Breast epithelium (tissue), 4 donors: ENCODE measurements at places on chromosomes 1 and 21. TPM values are rescaled to one million over a fixed set of nuclear protein-coding genes. Genes with fewer than 3 reads are reported as not detected.

GCSAML gene
- total RNA-seq: 0.15 TPM

SFN gene
- 18.4 TPM for total RNA-seq

CD1C gene
- 0.66 TPM for total RNA-seq

BRDT gene
- 0.29 TPM for total RNA-seq

CLDN17 gene
- not detected for total RNA-seq

TNFRSF9 gene
- total RNA-seq: not detected

UQCRHL gene
- total RNA-seq: 1.2 TPM

ANGPTL3 gene
- not detected for total RNA-seq

CD247 gene
- total RNA-seq: 0.80 TPM

ITLN1 gene
- total RNA-seq: 0.96 TPM

CDC7 gene
- total RNA-seq: 0.48 TPM

- H3K4me1 ChIP-seq: no peaks in the 10 kb centered on the region
- peak overlapping the region; percentile 82 for H3K27ac ChIP-seq
- H3K4me3 ChIP-seq: no peak overlapping the region
- H3K36me3 ChIP-seq: no peaks in the 10 kb centered on the region
Observed at GRCh38 chr1:40390857-40391256, 17.3 kb downstream of the SMAP2 start.

GRCh38 chr1:236394879-236395229 lies 768 bp downstream of the EDARADD start:
- no peaks in the 10 kb centered on the region for H3K36me3 ChIP-seq
- H3K4me1 ChIP-seq: no peaks in the 10 kb centered on the region
- DNase-seq: no peak
- H3K27ac ChIP-seq: peak overlapping the region; percentile 88

DNA sequence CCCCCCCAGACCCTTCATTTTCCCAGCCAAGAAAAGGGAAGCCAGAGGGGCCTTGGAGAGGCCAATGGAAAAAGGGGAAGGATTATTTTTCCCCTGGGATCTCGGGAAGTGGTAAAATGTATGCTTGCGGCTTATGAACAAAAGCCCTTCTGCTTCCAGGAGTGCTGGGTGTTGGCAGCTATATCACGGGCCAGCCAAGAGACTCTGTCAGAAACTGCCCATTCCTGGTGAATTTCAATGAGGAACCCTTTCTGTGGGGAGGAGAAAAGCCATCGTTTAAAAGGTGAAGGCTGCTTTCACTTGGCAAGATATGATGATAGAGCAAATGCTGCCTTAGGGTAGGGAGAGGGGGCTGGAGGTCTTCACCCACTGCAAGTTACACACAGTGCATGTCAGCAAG lies 69.7 kb upstream of the ZC3H12A start:
- H3K36me3 ChIP-seq: no peaks in the 10 kb centered on the region
- no peak overlapping the region for H3K4me3 ChIP-seq
- peaks cover under 1% of the 10 kb centered on the region for H3K27me3 ChIP-seq
- DNase-seq: no peak
- H3K27ac ChIP-seq: no peak overlapping the region

DNA sequence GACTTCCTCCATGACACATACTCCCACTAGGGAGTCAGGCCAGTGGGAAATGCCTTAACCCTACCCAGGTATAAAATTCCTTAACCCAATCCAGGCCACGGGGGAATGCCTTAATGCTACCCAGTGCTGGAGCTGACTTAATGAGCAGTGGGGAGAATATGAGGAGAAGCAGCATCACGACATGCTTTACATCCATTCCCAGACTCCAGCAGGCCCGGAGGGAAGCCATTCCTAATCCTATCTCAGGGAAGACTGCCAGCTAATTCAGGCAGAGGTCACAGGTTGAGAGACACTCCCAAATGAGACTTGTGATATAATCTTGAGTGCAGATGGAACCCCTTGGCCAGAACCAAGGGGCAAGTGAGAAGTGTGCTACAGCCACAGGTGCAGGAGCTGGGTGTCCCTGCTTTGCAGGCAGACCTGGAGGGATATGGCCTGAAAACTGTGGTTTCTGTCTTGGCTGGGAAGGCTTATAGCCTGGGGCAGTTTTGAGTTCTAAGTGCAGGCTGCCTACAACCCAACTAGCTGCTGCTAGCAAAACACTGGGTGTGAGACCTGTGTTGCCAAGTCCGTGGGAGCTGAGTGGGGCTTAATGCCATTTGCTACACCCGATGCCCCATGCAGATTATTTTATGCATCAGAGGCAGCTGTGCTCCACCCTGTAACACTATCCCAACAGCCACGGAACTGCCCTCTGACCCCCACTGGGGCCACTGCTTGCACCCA lies 45.1 kb upstream of the GUCA2A start:
- no peak for DNase-seq
- H3K4me1 ChIP-seq: no peaks in the 10 kb centered on the region
- H3K27me3 ChIP-seq: no peaks in the 10 kb centered on the region
- no peaks in the 10 kb centered on the region for H3K36me3 ChIP-seq
- no peak overlapping the region for H3K4me3 ChIP-seq

DNA sequence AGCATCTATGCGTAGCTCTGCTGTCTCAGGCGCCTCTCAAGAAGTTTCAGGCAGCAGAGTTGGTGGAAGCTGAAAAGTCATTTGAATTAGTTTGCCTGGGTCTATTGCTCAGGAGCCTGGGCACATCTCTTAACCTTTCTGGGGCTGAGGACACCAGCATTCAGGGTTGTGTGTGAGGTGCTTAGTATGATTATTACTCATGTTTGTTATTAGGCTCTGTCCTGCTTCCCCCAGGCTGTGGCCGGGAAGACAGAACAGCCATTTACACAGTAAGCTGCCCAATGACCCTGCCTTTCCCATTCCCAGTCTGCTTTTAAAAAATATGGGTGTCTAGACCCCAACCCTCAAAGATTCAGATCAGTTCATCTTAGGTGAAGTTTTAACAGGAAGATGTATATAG lies 53.9 kb upstream of the CACNA1E start:
- DNase-seq: no peak
- H3K27me3 ChIP-seq: no peaks in the 10 kb centered on the region
- H3K36me3 ChIP-seq: no peaks in the 10 kb centered on the region
- H3K4me3 ChIP-seq: no peak overlapping the region
- H3K27ac ChIP-seq: no peak overlapping the region

DNA sequence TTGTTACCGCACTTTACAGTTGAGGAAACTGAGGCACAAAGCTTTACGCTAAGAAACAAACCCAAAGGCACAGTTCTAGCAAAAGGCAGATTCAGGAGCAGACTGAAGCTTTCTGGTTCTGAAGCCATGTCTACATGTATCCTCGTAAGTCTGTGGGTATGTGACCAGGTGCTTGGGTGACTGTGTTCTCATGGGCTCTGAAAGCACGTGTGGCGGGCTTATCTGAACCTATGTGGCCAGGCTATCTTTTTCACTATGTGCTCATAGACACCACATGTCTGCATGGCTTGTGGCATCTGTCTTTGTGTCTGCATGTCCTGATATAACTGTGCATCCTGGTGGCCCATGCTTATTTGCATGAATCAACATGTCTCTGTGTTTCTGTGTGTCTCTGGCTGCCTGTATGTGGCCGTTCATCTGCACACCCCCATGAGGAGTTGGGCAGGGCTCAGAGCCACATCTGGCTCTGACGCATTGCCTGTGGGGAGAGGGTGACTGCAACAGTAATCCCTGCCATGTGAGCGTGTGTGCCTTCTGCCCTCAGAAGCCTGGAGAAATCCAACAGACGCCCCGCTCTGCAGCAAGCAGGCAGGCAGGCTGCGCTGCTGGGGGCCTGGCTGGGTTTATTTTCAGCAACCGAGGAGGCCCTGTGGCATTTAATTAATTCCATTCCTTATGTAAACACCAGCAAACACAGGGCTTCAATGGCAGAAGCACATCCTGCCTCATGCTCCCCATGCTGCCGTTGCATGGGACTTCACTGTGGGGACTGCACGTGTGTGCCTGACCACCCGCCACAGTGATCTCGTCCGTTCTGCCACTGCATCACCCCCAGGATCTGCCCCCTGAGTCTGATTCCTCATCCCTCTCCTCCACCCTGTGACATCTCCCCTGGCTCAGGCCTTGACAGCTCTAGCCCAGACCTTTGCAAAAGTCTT lies 115.4 kb downstream of the TRABD2B start:
- no peaks in the 10 kb centered on the region for H3K36me3 ChIP-seq
- no peaks in the 10 kb centered on the region for H3K27me3 ChIP-seq
- H3K4me1 ChIP-seq: no peaks in the 10 kb centered on the region
- no peak overlapping the region for H3K27ac ChIP-seq
- no peak for DNase-seq

GRCh38 chr1:25255706-25256577 lies 8.7 kb upstream of the RSRP1 start:
- no peaks in the 10 kb centered on the region for H3K27me3 ChIP-seq
- H3K27ac ChIP-seq: no peak overlapping the region
- DNase-seq: no peak
- H3K4me1 ChIP-seq: no peaks in the 10 kb centered on the region

- no peak for DNase-seq
- no peak overlapping the region for H3K27ac ChIP-seq
- no peak overlapping the region for H3K4me3 ChIP-seq
- no peaks in the 10 kb centered on the region for H3K27me3 ChIP-seq
- no peaks in the 10 kb centered on the region for H3K4me1 ChIP-seq
- H3K36me3 ChIP-seq: no peaks in the 10 kb centered on the region
Observed at GRCh38 chr1:33072707-33073106, 8.2 kb upstream of the AZIN2 start.

GRCh38 chr1:44240802-44241671 lies 27.8 kb downstream of the DMAP1 start:
- H3K27ac ChIP-seq: no peak overlapping the region
- H3K27me3 ChIP-seq: no peaks in the 10 kb centered on the region
- H3K4me1 ChIP-seq: no peaks in the 10 kb centered on the region

DNA sequence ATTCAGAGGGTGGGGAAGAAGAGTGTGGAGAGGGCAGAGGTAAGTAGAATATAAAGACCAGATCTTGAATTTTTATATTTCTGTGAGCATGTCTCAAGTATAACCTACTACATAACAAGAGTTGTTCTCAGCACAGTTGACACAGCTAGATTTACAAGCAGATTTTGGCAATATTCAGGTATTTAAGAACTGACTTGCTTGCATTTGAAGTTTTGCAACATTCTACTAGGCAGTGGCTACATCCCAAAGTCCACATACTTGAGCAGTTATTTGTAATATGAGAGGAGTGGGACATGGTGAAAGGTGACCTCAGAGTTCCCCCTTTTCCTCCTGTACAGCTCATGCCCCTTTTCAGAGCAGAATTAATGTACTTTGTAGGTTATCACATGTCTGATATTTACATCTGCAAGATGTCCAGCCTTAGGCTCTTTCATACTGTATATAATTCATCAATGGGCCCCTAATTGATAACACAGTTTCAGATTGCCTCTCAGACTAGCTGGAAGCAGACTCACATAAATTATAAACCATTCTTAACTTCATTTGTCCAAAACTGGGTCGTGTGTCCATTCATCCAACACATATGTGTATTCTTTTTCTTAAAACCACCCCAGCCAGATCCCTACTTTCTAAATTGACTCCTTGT lies 136.7 kb upstream of the RAVER2 start:
- no peak overlapping the region for H3K4me3 ChIP-seq
- H3K36me3 ChIP-seq: no peaks in the 10 kb centered on the region
- DNase-seq: no peak

DNA sequence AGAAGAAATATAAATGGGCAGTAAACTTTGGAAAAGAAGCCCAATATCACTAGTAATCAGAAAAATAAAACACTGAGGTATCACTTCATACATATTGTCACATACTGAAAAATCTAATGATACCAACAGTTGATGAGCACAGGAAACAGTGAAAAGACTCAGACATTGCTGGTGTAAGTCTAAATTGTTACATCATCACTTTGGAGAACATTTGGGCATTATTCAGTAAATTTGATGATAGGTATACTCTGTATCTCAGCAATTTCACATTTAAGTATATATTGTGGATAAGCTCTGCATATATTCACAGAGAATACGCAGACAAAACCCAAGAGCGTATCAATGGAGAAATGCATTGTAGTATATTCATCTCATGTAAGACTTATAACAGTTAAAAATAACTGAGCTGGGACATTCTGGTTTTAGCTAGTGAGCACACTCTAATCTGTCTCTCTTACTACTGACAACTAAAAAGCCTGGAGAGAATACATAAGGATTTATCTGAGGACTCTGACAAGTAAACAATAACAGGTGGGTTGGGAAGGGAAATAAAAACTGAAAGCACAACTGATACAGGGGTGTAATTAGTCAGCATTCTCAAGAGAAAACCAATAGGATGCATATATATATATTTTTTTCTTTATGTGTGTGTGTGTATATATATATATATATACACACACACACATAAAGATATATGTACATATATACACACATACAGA lies 212.7 kb upstream of the JUN start:
- DNase-seq: no peak
- no peak overlapping the region for H3K27ac ChIP-seq
- no peak overlapping the region for H3K4me3 ChIP-seq
- H3K36me3 ChIP-seq: no peaks in the 10 kb centered on the region
- no peaks in the 10 kb centered on the region for H3K4me1 ChIP-seq

DNA sequence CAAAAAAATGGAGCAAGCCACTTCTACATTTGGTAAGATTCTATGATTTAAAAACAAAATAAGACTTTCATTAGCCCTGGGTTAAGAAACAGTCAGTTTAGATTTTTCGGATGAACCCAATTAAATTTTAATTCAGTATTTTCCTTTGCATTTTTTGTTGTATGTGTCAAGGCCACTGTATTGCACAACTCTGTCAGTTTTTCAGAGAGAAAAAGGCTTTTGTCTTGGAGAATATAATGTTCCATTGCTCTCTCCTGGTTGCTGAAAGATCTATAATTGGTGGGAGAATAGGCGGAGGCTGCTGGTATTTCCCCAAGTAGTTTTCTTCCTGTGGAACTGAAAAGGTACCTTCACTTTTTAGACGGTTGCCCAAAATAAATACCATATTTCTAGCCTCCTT lies 84.6 kb downstream of the NEGR1 start:
- H3K4me1 ChIP-seq: no peaks in the 10 kb centered on the region
- H3K27ac ChIP-seq: no peak overlapping the region
- no peak overlapping the region for H3K4me3 ChIP-seq
- H3K36me3 ChIP-seq: no peaks in the 10 kb centered on the region

GRCh38 chr21:17925899-17926298 lies 106.7 kb upstream of the C21orf91 start:
- no peaks in the 10 kb centered on the region for H3K27me3 ChIP-seq
- no peaks in the 10 kb centered on the region for H3K36me3 ChIP-seq
- H3K4me3 ChIP-seq: no peak overlapping the region
- no peak overlapping the region for H3K27ac ChIP-seq

DNA sequence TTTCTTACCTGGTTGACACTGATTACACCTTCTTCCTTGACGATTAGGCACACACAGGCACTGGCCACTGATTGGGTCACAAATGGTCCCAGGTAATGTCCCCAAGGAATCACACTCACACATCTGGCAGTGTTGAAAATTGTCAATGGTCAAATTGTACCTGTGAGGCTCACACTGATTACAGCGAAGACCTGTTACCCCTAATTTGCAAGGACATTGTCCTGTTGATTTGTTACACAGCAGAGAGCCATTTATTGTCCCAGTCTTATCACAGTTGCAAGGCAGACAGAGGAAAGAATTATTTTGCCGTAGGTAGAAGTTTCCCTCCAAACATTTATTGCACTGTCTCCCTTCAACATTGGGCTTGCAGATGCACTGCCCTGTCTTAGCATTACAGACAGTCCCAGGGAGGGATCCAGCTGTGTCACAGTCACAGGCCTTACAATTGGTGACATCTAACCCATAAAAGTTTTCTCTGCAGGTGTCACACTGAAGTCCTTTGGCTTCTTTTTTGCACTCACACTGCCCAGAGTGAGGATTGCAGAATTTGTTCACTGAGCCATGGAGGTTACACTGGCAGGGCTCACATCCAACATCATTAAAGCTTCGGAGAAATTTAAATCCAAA lies 176.6 kb downstream of the USH2A start:
- DNase-seq: no peak
- H3K27me3 ChIP-seq: no peaks in the 10 kb centered on the region
- H3K36me3 ChIP-seq: no peaks in the 10 kb centered on the region
- H3K4me3 ChIP-seq: no peak overlapping the region
